ENCODE measurements at places on chromosomes 6 and 20.
A peak's percentile ranks its signal among the peaks of the same experiment; 100 is the strongest.

DNA sequence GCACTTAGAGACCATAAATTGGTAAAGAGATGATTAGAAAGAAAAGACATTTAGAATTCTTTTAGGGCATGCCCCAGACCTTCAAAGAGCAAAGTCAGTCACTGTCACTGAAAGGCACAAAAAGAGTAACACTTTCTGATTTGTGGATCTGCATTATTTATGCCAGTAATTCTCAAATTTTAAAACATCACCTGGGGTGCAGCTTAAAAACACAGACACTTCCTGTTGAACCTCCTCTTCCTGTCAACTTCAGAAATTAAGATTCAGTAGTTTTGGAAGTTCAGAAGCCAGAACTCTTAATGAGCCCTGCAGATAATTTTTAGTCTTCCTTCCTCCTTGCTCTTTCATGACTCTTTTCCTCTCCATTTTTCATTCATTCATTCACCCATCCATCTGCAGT is 137.5 kb downstream of the NRN1 start:
- no peak for DNase-seq

DNA sequence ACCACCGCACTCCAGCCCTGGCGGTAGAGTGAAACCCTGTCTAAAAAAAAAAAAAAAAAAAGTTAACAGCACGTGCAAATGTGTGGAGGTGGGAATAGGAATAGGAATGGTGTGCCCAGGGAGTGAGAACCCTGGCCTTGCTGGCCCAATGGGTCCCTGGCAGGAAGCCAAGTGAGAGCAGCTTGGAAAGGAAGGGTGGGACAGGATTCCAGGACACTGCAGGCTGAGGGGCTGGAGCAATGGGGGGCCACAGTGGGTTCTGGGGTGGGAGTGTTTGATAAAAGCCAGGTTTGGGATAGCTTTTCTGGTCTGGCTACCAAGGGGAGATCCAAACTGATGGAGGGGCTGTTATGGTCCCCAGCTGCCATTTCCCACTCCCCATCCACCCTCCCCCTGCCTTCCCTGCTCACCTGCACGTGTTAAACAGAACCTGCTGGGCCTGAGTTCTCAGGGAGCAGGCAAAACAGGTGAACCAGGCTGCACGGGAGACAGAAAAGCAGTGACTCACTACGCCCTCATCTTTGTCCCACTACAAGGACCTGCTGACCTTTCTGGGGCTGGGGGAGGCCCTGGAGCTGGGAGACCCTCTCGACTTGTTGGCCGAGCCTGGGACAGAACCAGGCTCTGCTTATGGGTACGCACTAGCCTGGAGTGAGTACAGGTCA is 3.3 kb downstream of the SUN5 start:
- DNase-seq: no peak

DNA sequence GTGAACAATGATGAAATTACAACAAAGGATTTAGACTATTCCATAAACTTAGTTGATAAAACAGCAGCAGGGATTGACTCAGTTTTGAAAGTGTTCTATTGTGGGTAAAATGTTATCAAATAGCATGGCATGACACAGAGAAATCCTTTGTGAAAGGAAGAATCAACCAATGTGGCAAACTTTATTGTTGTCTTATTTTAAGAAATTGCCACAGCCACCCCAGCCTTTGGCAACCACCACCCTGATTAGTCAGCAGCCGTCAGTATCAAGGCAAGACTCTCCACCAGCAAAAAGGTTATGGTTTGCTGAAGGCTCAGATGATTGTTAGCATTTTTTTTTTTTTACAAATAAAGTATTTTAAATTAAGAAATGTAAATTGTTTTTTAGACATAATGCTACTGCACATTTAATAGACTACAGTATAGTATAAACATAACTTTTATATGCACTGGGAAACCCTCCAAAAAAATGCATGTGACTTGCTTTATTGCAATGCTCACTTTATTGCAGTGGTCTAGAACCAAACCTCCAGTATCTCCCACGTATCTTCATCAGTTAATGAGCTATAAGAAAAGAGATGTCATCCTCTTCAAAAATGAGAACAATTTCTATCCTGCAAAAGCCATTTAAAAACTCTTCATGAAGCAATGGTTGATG is 162.7 kb downstream of the SOBP start:
- DNase-seq: no peak

- no peak for DNase-seq
Measured at GRCh38 chr6:42095776-42096541, 45.6 kb downstream of the TAF8 start.

DNA sequence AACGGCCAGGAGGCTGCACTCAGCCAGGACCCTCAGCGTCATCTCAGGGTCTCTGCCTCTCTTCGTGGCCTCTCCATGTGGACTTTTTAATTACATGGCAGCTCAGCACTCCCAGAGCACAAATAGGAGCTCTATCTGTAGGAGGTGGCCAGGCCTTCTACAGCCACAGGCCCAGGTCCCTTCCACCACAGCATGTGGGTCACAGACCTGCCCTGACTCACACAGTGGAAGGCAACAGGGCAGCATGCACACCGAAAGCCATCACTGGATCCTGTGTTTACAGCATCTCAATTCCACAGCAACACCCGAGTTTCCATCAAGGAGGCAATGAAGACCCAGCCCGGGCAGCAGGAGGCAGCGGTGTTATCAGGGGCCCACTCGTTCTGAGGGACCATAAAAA is 65.8 kb upstream of the CD93 start:
- no peak for DNase-seq

GRCh38 chr6:160139420-160139851 is 17.8 kb downstream of the SLC22A1 start:
- no peak for DNase-seq

GRCh38 chr20:25584905-25585704 is at the start of gene NINL:
TSS of gene NINL (minus strand) at chr20:25585531. CDS start at chr20:25526587, 58,944 bp downstream.
- peak; percentile 95 for DNase-seq

DNA sequence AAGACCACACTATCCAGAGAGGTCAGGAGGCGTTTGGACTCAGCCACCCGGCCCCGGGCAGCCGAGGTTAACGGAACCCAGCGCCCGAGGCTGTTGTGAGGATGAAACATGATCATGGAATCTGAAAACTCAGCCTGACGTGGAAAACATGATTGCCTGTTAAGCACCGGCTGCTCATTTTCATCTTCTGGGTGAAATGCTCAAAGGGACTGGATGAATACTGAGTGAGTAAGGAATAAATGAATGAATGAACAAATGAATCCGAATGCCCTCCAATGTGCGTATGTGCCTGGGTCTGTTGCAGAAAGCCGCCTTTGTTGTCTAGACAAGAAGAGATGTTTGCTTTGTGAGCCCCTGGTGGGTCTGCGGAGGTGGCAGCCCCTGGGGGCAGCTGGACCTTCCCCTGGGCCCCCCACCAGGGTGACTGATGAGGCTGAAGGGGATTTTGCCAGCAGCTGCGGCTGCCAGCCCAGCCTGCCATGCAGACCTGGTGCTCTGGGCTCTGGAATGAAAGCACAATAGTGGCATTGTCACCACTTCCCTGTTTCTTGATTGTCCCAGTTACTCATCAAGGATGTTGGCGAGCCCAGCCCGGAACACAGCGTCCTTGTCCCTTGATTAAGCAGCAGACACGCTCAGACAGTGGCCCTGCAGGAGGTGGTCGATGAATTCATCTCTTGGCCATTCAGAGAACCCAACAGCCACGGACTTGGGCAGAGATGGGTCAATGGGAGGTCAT is 211.1 kb downstream of the ANKRD60 start:
- DNase-seq: no peak

DNA sequence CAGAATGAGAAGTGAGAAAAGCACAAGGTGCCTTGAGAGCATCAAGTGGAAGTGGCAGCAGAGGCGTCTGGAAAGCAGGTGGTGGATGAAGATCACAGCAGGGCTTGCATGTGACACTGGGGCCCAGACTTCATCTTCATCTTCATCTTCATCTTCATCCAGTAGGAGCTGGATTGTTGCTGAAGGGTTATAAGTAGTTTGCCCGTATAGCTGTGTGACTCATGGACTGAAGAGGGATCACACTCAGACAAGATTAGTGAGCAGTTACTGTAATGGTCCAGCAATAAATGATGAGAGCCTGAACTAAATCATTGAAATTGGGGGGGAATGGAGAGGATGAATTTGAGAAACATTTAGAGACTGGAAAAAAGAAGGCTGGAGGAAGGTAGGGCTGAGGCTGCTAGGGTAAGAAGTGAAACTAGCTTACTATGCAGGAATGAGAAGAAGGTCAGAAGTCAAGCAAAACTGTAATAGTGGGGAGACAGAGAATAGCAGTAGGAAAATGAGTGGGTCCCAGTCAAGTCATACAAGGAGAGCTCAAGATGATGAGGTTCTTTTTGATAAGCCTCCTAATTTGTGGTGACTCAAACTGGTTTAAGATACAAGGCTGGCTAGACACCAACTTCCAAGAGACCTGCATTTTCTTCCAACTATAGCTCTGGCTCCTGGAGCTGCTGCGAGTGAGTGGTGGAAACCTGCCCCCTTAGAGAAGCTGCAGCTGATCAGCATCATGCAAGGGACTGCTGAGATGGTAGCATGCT is 92.3 kb upstream of the BEND6 start:
- no peak for DNase-seq

GRCh38 chr6:99980741-99981140 is 13.3 kb downstream of the MCHR2 start:
- no peak for DNase-seq

DNA sequence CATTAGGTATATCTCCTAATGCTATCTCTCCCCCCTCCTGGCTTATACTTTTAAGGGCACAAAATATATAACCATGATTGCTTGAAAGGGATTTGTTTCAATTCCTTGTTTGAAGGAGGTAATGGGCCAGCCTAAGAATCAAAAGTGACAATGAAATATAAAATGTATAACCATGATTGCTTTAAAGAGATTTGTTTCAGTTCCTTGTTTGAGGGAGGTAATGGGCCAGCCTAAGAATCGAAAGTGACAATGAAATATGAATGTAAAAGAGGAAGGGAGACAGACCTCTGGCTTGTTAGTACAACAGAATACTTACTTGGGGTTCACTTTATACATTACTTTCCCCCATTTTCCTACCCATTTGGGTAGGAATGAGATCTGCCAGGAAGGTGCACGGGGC is 55.5 kb downstream of the FOXC1 start:
- DNase-seq: no peak

- DNase-seq: no peak
Measured at GRCh38 chr6:144283646-144284477, 1.3 kb upstream of the UTRN start.

- DNase-seq: no peak
Measured at GRCh38 chr6:7087491-7087979, 20.2 kb upstream of the RREB1 start.

GRCh38 chr20:46735436-46735835 is 26.0 kb downstream of the SLC2A10 start:
- no peak for DNase-seq
